ENCODE measurements at places on chromosomes 12 and 14.
A peak's percentile ranks its signal among the peaks of the same experiment; 100 is the strongest.

DNA sequence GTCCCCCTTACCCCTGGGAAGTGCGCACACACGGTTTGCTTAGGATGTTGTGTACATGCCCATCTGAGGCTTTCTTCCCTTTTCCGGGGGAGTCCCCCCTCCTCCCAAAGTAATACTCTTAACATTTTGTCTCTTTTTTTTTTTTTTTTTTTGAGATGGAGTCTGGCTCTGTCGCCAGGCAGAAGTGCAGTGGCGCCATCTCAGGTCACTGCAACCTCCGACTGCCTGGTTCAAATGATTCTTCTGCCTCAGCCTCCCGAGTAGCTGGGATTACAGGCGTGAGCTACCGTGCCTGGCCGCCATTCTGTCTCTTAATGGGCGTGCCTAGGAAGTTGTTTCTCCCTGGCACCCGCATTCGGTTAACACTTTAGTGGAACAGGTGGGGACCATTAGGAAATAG, 4.5 kb upstream of the GMFB start:
- DNase-seq = no peak

DNA sequence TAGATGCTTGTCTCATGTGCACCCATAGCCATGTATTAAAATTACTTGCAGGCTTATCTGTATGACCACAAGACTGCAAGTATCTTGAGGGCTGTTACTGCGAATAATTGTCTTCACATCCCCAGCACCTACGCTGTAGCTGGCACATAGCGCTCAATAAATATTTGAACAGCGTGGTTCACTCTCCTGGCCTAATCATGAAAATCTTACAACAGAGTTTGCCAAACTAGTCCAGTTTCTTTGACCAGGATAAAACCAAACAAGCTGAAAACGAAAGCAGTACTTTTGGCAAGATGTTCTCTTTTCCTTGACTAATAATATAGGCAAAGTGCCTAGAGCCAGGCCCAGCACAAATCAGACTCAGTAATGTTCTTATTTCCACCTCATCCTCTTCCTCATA, 106.7 kb downstream of the RPS29 start:
- no peak for DNase-seq

- DNase-seq = peak; percentile 63
These were observed 12.4 kb downstream of the MGST1 start for GRCh38 chr12:16359512-16360491.

DNA sequence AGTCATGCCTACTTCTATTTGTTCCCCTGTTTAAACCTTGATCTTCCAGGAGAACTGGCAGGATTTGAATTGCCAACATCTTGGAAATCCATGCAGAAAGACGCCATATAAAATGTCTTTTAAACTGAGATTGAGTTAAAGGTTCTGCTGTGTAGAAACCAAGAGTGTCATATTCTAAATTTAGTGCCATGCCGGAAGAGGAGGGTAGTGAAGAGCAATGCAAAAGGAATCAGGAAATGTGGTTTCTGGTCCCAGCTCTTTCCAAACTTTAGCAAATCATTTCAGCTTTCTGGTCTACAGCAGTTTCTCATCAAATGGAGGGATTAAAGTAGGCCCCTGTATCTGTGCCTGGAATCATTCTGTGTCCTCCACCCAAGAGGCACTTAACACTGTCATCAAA, 85.7 kb downstream of the BTG1 start:
- DNase-seq = no peak

DNA sequence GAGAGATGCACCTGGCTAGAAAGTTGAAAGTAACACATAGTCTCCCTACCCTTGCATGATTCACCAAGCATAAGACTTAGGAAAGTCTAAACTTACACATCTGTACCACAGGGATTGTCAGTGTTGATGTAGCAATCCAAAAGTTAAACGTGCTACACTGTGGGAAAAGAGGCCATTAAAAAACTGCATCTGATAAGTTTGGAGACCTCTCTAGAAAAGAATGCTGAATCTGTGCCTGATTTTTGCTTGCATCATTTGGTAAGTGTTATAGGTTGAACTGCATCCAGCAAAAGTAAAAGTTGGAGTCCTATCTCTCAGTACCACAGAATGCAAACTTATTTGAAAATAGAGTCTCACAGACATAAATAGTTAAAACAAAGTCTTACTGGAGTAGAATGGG, 126.6 kb downstream of the SLC6A15 start:
- DNase-seq = no peak

- DNase-seq = no peak
These were observed 238.1 kb downstream of the FOXN3 start for GRCh38 chr14:89178800-89179535.

GRCh38 chr14:100816950-100817901, 8.7 kb upstream of the MEG3 start:
- no peak for DNase-seq
